ENCODE measurements at places on chromosomes 1 and 21.

DNA sequence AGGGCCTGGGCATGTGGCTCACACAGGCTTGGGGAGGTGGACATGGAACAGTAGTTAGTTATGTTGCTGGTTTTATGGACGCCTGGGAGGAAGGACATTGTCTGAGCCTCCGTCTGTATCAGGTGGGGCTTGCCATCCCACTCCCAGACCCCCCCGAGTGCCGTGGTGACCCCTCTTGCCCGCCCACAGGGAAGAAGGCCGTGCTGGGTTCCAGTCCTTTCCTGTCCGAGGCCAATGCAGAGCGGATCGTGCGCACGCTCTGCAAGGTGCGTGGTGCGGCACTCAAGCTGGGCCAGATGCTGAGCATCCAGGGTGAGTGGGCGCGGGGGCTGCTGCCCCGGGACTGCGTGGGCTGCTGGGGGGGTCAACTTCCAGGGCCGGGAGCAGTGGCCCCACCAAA, 41.7 kb downstream of the COQ8A start:
- H3K4me3 ChIP-seq, result no peak overlapping the region
- DNase-seq, result no peak
- peaks cover 4% of the 10 kb centered on the region for H3K36me3 ChIP-seq
- H3K27ac ChIP-seq, result peak overlapping the region; percentile 24

DNA sequence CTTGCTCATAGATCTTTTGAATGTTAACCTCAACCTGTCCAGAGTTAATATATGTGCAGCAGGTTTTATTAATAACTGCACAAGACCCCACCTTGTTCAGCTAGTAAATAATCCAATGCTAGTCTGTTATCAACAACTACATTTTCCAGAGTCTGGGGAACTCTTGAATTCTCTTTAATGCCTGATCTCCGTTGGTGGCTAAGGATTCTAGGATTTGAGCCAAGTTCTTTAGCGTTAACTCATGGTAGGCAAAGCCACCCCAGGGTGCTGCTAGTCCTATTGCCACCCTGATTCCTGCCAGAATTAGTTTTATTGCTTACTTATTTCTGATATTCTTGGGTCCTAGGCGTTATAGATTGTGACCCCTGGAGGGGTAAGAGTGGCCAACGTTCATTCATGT, 12.8 kb downstream of the BACE2 start:
- no peak overlapping the region for H3K4me3 ChIP-seq
- no peaks in the 10 kb centered on the region for H3K36me3 ChIP-seq
- peaks cover 29% of the 10 kb centered on the region for H3K27me3 ChIP-seq

GRCh38 chr1:55064071-55064581, 24.8 kb downstream of the PCSK9 start:
- no peak overlapping the region for H3K4me3 ChIP-seq
- H3K4me1 ChIP-seq, result peaks cover 7% of the 10 kb centered on the region
- peaks cover 16% of the 10 kb centered on the region for H3K36me3 ChIP-seq
- no peak for DNase-seq
- H3K27ac ChIP-seq, result no peak overlapping the region

DNA sequence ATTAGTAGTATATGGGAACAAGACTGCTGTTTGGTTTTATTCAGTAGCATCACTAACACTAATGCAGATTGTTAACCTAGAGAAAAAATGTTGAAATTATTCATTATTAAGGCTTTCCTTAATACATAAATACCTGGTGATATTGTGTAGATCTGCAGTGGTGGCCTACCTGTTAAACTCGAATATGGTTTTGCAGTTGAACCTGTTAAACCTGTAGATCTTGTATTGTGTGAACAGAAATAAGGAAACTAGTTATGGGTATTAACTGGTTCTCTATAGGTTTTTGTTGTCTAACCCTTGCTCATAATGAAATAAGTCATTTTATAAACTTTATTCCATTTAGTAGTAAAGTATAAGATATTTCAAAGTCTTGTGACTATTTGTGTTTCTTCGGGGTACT, 23.9 kb downstream of the PKN2 start:
- no peaks in the 10 kb centered on the region for H3K27me3 ChIP-seq
- H3K36me3 ChIP-seq, result peaks cover 19% of the 10 kb centered on the region
- H3K4me1 ChIP-seq, result no peaks in the 10 kb centered on the region
- no peak overlapping the region for H3K27ac ChIP-seq
- no peak for DNase-seq

DNA sequence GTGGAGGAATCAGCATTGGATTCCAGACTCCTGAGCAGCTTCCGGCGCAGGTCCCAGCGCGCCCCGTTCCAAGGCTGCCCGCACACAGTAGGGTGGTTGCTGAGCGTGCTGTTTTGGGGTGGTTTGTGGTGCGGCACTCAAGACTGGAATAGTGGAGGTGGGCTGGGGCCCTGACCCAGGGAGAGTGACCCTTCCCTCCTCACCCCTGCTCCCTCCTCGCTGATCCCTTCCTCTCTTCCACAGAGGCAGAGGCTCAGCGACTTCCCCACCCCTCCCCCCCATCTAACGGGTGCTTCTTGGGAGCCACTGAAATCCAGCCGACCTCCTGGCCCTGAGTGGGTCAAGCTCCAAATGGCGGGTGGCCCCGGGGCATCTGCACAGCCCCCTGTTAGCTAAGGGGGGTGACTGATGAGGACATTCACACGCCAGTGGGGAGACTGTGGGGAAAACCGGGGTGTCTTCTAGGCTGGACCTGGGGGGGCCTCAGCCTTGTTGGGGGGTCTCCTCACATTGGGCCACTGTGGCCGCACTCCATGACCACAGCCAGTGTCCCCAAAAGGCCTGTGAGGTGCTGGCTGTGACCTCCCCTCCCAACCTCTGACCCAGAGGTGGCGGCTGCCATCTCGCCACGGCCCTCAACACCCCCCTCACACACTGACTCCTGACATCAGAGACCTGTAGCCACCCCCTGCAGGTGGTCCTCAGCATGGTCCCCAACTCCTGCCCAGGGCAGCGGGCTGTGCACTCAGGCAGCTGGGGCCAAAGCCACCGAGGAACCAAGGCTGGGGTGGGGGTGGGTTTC, 3.9 kb upstream of the HES4 start:
- H3K4me1 ChIP-seq, result peaks cover 17% of the 10 kb centered on the region
- H3K27me3 ChIP-seq, result peaks cover 90% of the 10 kb centered on the region

DNA sequence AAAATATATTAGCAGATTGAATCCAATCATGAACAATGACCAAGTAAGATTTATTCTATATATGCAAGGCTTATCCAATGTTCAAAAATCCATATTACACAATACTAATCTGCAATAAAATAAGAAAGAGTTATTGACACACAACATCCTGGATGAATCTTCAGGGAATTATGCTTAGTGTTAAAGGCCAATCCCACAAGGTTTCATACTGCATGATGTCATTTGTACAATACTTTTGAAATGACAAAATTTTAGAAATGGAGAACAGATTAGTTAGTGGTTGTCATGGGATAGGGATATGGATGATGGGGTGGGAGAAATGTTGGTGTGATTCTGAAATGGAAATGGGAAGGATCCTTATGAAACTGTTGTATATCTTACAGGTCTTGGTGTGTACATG, 425.7 kb downstream of the SIPA1L2 start:
- peaks cover 1% of the 10 kb centered on the region for H3K36me3 ChIP-seq
- H3K27ac ChIP-seq, result no peak overlapping the region
- no peaks in the 10 kb centered on the region for H3K4me1 ChIP-seq

DNA sequence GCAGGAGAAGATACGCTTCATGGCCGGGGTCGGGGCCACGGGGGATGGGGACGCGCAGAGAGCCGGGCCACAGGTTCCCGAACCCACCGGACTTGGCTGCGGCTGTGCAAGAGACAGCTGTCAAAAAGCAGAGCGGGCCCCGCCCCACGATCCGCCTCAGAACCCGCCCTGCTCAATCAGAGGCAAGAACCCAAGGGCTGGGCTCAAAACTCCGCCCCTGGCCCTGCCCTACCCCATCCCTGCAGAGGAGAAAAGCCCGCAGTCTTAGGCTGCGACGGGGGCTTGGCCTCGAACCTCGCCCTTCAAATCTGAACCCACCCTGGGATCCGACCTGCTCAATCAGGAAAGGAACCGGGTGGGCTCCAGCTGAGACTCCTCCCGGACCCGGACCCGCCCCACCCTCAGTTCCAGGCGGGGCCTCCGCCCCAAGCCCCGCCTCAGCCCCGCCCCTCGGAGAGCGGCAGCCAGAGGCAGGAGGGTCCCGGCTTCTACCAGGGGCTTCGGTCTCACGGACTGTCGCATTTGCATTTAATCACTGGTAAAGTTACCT, at the start of gene ANKRD35:
TSS of gene ANKRD35 (minus strand) at position 129 of the 550 bp plus-strand sequence. CDS start at position 21, 108 bp downstream.
- H3K27ac ChIP-seq, result no peak within 1 kb of the TSS
- no peaks in the 10 kb centered on the region for H3K36me3 ChIP-seq

- H3K4me3 ChIP-seq, result no peak overlapping the region
- H3K4me1 ChIP-seq, result no peaks in the 10 kb centered on the region
- no peak overlapping the region for H3K27ac ChIP-seq
- H3K27me3 ChIP-seq, result peaks cover 56% of the 10 kb centered on the region
Measured at GRCh38 chr1:203216274-203217138, 13.0 kb downstream of the CHIT1 start.
